AG10803 (cell line): ENCODE measurements at places on chromosomes 2 and 18.

GRCh38 chr2:234366891-234367290, 130.0 kb downstream of the ARL4C start:
- peak; percentile 52 for DNase-seq

GRCh38 chr2:231397011-231397927, 1.8 kb downstream of the B3GNT7 start:
- no peak for DNase-seq

DNA sequence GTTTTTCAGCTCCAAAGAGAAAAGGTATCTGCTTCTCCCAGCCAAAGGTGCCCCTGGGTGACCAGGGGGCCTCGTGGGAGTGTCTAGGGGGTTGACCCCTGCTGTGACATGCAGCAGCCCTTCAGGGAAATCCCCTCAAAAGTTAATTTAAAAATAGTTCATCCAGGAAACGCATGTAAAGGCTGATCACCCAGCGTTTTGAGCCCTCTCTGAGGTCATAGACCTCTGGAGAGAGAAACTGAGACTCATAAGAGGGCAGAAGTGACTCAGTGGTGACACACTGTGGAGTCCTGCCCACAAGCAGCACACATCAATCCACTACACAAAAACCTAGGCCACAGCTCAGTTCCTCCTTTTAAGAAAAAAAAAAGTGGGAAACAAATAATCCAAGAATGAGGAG, 11.9 kb downstream of the GAL3ST2 start:
- DNase-seq = no peak

GRCh38 chr2:147621656-147622197, 223.1 kb upstream of the ACVR2A start:
- DNase-seq = no peak

DNA sequence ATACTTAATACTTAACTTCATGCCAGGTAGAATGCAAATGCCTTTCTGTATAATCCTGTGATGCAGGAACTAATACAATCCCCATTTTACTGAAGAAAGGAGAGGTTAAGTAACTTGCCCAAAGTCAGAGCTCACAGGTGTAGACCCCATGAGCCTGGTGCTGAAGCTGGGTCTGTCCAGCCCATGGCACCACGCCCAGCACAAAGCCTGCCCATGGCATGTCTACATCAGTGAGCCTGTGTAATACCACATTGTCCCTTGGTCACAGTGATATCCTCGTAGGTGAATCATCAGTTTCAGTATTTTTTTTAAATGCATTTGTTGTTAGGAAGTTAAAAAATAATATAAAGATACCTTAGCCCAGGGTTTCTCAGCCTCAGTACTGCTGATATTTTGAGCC, 69.9 kb upstream of the MCFD2 start:
- DNase-seq = peak; percentile 55

GRCh38 chr18:66734451-66734850, 130.6 kb upstream of the CDH19 start:
- no peak for DNase-seq
